Osteoblast (primary cell): ENCODE measurements at places on chromosomes 2 and 18. TPM values are rescaled to one million over a fixed set of nuclear protein-coding genes. Genes with fewer than 3 reads are reported as not detected.

The LIMS3 gene
- 3.2 and 7.2 TPM in 2 replicates for total RNA-seq

The RIT2 gene
- total RNA-seq = not detected in 2 replicates

The RAB12 gene
- total RNA-seq = 49.2 and 51.6 TPM in 2 replicates

The RUFY4 gene
- not detected in 2 replicates for total RNA-seq

The ALPI gene
- not detected in 2 replicates for total RNA-seq

The TWSG1 gene
- total RNA-seq = 88.7 and 101 TPM in 2 replicates

The SPP2 gene
- total RNA-seq = not detected in 2 replicates
